ENCODE measurements at places on chromosomes 7 and 10.

GRCh38 chr7:92698237-92698841 is 108.1 kb upstream of the FAM133B start:
- DNase-seq, result no peak

- no peak for DNase-seq
These were observed 10.2 kb downstream of the MAD1L1 start for GRCh38 chr7:2222516-2222915.

GRCh38 chr10:94461503-94461902 is 59.2 kb downstream of the TBC1D12 start:
- no peak for DNase-seq

DNA sequence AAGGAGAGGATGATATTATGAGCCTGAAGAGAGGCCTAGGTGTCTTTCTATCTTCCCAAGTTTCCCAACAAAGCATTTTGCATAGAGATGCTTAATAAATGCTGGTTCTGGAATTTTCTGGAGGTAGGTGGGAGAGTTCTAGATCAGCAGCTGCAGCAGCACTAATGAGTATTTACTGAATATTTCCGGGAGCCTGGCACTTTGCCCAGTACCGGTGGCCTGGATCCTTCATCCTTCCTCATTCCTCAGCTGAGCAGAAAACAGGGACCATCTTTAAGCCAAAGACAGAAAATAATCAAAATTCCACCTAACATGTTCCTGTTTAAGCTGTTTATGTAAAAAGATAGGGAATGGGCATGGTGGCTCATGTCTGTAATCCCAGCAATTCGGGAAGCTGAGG is 813.2 kb upstream of the AUTS2 start:
- DNase-seq, result no peak

GRCh38 chr7:117837841-117838240 is 35.4 kb downstream of the CTTNBP2 start:
- no peak for DNase-seq

- no peak for DNase-seq
These were observed 219.5 kb downstream of the PAXIP1 start for GRCh38 chr7:154783281-154783909.

DNA sequence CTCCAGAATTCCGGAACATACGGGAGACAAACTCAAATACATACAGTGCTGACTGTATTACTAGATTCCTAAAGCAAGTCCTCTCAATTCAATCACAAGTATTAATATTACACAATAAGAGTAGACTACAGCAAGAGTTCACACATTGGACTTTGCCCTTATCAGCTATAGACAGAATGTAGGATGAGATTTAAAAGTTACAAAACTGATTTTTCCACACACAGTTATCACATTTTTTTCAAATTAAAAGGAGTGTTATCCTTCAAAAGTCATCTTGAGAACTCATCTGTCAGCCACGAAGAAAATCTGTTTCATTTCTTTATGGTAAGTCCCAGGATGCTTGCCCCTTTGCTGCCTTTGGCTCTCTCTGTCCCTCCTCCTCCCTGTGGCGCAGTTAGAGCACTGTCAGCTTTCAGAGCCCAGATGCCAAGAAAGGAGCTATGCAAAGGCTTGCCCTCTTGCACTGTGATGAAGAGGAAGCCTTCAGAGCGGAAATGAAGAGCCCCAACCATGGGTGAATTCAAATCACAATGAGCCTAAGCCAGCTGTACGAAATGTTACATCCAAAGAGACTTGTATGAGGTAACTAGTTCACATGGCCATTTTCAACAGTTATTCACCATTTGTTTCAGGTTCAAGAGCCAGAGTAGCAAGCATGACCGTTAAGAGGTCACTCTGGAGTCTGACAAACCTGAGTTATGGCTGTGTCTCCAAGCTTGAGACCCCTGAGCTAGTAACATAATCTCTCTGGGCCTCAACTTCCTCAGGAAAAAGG is 10.7 kb downstream of the NCOA4 start:
- DNase-seq, result no peak

- DNase-seq, result no peak
These were observed 47.8 kb downstream of the BRI3 start for GRCh38 chr7:98329100-98329790.

- DNase-seq, result no peak
These were observed 262.2 kb upstream of the AOAH start for GRCh38 chr7:36986511-36986933.

GRCh38 chr7:81638198-81638597 is 131.6 kb downstream of the HGF start:
- DNase-seq, result no peak

DNA sequence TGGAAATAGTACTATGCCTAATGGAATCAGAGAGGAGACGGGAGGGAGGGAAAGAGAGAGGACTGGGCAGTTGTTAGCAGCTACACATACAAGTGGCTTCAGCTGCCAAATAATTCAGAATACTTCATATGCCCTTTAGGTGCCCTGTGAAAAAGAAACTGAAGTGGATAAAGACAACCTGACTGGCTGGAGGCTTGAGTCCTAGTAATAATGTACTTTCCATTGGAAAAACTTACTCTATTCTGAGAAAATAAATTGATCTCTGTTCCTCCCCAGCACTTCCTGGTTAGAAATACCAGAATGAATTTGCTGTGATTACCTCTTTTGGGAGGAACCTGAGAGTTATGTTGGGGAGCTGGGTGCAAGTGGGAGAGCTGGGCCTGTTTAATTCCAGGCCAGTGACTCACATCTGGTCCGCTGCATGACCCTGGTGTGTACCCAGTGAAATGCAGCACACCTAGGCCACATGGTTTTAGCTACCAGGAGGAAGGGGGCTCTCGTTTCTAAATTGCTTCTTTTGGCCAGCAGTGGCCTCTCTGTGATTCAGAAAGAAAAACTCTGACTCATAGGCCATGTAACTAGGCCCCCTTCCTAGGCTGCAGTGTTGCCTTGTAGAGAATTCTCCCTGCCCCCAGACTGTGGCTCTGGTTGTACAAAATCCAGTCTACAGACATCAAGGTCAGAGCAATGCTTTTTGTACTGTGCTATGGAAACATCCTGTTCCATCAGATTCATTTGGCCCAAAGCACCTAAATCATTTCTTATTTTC is 6.5 kb downstream of the AGFG2 start:
- no peak for DNase-seq

- DNase-seq, result no peak
These were observed 655.0 kb upstream of the ADARB2 start for GRCh38 chr10:2392145-2392812.

- DNase-seq, result no peak
These were observed 149.9 kb downstream of the NEURL1 start for GRCh38 chr10:103643381-103643780.

DNA sequence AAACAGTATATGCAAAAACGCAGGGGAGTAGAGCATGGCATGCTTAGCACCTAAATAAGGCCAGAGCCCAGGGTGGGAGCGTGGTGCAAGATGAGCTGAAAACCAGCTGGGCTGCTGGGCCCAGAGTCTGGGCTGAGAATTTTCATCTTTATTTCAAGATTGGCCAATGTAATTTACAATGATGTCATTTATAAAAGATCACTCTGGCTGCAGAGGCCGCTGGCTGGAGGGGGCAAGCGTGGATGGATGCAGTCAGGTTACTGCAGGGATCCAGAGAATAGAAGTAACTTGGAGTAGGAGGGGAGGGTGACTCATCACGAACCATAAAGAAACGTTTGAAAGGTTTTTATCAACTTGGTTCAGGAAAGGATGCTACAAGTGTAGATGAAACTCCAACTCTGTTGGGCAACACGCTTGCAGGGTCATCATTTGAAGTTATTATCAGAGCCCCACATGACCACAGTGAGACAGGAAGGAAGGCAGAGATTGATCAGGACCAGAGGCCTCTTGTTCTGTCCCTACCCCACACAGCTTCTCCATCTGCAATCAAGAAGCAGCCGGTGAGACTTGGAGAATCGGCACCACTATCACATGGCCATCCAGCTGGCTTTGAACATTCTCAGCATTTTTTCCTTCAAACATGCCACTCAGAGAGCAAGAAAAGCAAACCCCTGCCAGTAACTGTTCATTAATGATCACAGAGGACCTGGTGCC is 49.2 kb downstream of the ODAD2 start:
- no peak for DNase-seq

DNA sequence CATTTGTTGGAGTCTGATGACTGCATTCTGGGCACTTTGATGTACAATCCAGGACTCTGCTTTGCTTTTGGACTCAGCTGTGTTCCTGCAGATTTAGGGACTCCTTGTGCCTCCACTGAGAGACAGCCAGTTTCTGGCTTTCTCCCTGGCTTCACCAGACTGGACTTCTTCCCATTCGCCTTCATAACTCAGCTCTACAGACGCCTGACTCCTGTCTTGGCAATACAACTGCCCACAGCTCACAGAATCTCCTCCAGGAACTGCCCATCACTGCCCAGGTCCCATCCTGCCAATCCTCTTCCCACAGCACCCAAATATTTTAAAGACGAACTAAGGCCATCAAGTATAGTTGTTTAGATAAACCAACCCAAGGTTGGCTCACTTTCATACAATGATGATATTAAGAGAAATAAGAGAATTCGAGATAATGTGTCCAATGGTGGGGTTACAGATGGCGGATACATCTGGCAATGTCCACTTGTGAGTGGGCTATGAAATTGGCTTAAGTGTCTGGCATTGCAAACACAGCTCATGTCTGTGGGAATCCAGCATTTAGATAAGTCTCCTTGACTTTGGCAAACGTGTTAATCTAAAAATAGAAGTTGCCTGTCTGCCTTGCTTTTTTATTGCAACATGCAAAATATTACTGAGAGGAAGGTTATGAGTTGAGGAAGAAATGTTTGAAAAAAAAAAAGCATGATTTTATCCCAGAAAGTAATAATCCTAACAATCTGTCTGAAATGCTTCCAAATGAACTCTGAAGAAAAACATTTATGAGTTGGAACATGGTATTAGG is 95.1 kb downstream of the ITGA8 start:
- DNase-seq, result no peak

Data from thymus (tissue), 14 donors.